Left renal pelvis (tissue), 4 donors: ENCODE measurements at places on chromosomes 7 and 10.

DNA sequence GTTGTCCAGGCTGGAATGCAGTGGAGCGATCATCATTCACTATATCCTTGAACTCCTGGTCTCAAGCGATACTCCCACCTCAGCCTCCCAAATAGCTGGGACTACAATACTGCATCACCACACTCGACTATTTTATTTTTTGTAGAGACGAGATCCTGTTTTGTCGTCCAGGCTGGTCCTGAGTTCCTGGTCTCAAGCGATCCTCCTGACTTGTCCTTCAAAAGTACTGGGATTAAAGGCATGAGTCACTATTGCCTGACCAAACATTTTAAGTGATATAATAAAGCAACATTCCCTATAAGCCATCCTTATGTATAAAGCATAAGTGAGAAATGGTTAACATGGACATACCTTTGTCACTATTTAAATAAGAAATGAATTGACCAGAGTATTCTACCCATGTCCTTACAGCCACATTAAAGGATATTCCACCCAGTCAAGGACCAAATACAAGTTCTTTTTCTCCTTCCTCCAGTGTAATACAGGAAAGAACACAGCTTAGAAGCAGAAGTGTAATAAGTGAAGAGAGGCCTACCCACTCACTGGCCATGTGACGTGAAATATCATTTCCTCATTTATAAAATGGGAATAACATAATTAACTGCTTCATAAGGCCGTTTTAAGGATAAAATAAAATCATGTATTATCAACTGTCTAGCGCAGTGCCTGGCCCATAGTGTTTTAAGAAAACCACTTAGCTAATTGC, 82.0 kb downstream of the DOCK4 start:
- no peak for DNase-seq

DNA sequence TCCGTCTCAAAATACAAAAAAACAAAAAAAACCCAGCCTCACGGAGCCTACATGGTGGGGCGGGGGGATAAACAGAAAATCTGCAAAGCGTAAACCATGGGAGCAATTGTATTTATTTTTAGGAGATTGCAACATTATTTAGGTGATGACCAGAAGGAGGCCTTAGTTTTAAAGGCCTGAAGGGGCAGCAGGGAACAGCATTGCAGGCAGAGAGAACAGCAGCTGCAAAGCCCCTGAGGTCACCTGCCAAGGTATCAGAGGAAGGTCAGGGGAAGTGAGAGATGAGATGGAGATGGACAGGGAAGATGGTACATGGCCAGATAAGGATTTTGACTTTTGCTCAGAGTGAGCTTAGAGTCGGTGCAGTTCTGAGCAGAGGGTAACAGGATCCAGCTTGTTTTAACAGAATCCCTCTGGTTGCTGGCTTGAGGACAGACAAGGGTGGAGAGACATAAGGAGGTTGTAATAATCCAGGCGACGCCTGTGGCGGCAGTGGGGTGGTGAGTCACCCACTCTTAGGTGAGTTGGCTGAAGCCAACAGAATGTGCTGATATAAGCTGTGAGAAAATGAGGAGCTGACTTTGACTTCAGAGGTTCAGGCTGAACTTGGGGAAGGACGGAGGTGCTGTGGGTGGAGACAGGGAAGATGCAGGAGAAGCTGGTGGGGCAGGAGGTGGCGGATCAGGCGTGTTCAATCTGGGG, 82.3 kb upstream of the GTF2I start:
- no peak for DNase-seq

- no peak for DNase-seq
These were observed 142.7 kb downstream of the CAMK1D start for GRCh38 chr10:12492016-12492415.

DNA sequence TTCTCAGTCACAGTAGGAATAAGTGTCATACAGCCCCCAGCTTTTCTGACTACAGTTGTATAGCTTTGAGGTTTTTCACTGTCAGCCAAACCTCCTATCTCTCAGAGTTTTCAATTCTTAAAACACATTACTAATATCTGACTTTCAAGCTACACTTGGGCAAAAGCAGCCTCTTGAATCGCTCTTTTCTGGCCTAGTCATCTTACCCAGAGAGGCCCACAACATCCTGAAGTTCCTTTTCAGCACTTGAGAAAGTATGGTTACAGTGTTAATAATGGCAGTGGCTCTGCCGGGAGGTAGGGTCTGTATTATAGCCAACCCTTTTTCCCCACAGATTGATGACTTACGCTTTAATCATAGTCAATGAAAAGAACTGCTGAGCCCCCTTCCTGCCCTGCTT, 181.0 kb downstream of the LRRC4 start:
- DNase-seq, result no peak

DNA sequence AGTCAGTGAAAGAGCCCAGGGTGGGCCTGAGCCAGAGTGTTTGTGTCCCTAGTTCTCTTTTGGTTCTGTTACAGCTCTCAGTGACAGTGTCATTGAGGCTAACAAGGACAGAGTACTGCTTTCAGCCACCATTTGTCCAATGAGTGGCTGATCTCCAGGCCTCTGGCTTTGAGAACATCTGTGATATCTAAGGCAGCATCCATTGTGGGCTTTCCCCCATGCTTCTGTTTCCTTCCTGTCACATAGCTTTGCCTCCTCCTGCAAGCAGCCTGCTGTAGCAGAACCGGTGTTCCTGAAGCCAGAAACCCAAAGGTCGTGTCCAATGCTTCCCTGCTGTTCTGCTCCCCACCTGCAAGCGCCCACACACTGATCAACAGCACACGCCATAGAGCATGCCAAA, 68.4 kb downstream of the IKZF1 start:
- no peak for DNase-seq

- no peak for DNase-seq
These were observed 63.5 kb upstream of the EGFR start for GRCh38 chr7:54955296-54955695.

- no peak for DNase-seq
These were observed 159.6 kb downstream of the TAX1BP1 start for GRCh38 chr7:27899601-27900000.

- DNase-seq, result no peak
These were observed 965.6 kb downstream of the XPNPEP1 start for GRCh38 chr10:108957681-108958080.

DNA sequence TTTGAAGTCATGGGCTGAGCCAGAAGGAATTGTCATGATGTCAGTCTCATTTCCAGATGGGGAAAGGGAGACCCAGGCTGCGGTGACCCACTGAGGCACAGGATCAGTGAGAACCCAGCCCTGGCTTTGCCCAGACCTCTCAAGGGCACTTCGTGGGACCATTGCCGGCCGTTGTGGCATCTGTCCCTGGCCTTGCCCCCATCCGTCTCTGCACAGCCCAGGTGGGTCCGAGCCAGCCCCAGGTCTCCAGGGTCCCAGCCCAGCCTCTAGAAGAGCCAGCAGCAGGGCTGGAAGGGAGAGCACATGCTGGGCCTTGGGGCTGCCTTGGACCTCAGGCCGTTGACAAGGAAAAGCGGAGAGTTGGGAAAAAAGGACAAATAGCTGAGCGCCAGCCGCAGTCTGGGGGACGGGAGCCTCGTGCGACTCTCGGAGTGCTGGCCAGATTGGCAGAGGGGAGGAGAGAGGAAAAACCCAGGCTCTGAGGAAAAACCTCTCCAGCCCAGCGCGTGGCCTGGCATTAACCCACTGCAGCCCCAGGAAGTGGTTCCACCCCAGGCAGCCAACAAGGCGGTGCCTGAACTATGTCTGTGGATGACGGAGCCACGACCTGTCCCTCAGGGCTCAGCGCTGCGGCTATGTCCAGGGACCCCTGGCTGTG, 30.2 kb downstream of the GRIFIN start:
- no peak for DNase-seq

GRCh38 chr7:95723583-95724180, 48.7 kb upstream of the DYNC1I1 start:
- DNase-seq, result no peak

DNA sequence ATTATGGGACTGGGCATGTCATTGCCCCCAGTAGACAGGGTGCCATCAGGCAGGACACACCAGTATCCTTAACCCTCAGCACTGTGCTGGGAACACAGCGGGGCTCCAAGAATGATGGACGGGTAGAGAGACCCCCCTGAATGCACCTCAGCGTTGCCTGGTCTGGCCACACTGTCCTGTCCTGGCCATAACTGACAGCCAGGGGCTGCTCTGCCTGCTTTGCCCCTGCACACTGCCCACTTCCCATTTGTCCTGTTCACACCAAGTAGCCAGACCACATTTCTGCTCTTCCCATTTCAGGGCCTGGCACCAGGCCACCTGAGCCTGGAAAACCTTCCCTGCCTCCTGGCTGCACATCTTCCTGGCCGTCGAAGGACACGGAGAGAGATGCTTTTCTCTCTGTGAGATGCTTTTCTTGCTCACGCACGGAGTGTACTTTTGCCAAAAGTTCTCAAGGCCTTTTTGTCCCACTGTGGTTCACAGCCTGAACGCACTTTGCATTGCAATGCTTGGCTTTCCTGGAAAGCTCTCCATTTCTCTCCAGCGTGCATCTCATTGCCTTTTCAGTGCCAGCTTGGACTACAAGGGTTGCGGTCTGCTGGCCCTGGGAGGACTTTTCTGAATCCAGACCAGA, 131.0 kb upstream of the EEPD1 start:
- no peak for DNase-seq

DNA sequence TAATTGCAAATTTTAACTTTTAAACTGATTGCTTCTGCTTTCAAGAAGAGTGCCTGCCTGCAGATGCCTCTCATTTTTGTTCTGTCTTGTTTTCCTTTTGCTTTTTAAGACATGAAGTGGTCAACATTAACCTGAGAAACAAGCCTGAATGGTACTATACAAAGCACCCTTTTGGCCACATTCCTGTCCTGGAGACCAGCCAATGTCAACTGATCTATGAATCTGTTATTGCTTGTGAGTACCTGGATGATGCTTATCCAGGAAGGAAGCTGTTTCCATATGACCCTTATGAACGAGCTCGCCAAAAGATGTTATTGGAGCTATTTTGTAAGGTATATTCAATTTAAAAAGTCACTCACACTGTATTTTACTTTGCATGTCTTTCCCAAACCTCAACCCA, 8.8 kb downstream of the GSTO2 start:
- DNase-seq, result no peak

- DNase-seq, result no peak
These were observed 1081.6 kb downstream of the SORCS1 start for GRCh38 chr10:106082865-106083264.

- no peak for DNase-seq
These were observed 178.9 kb downstream of the SRPK2 start for GRCh38 chr7:105209870-105210269.

DNA sequence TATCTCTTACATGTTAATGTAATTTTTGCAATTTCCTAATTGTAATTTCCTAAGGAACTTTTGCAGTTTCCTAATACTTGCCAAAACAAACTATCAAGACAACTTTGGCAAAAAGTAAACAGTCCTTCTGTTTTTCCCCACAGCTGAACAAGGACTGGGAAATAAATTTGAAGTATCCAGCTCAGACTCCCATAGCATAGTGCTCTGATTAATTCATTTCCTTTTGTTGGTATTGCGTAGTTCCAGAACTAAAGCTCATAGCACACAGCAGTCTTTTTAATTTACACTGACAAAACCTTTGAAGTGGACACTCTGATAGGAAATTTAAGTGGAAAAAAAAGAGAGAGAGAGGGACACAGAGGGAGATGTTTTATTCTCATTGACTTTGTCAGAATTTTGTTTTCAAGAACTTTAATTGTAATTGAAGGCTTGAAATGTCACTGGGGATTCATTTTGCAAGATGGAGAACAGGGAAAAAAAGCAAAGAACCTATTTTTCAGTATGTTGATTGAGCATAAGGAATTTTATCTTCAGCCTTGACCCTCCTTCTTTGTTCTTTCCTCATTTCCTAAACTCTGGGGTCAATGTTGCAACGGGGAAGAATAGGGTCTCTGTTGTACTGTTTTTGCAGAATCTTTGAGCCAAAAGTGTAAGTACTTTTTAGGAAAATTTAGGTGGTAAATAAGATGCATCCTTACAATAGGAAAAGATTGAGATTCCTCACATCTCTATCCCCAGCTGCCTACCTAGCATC, 232.2 kb upstream of the NPSR1 start:
- no peak for DNase-seq

GRCh38 chr7:80641548-80641947, 3.1 kb downstream of the CD36 start:
- DNase-seq, result no peak

DNA sequence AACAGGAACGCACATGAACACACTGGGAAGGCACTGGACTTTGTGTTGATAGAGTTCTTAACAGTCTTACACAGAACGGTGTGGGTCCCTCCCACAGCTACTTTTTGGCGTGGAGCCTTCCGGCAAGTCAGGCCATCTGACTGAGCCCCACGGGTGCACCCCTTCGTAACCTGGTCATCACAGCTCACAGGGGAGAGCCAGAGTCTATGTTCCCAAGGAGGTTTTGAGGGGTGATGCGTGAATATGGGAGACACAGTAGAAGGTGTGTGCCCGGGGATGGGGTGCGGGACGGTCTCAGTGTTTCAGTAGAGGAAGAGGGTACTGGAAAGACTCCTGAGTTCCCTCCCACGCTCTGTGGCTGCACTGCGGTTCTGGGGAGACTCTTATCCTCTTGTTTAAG, 291.7 kb downstream of the DNAJB6 start:
- no peak for DNase-seq

- DNase-seq, result peak; percentile 69
These were observed 609 bp downstream of the SGPL1 start for GRCh38 chr10:70816220-70816894.

DNA sequence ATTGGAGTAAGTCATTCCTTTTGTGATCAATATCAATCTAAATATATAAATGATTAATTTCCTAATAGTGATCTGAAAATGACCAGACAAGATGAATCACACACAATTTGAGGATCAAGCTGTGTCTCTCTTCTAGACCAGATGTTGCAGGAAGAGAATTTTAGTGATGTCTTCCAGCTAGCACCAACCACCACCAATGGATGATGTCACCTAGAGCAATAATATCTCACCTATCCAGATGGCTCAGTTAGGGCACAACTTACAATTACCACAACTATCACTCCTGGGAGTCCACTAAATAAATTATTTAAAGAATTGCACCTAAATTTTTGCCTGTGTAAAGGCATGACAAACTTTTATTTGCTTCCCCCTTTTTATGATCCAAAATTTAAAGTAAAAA, 25.2 kb downstream of the RELN start:
- no peak for DNase-seq

- no peak for DNase-seq
These were observed 134.3 kb downstream of the CFAP58 start for GRCh38 chr10:104487794-104488438.
